ENCODE measurements at places on chromosomes 12 and 14. TPM values are rescaled to one million over a fixed set of nuclear protein-coding genes. Genes with fewer than 3 reads are reported as not detected.

ADAMTS20 gene
- 0.86 TPM for total RNA-seq

ACTR10 gene
- 49.2 TPM for total RNA-seq

RNF212B gene
- not detected for total RNA-seq

TOMM20L gene
- not detected for total RNA-seq

KLC1 gene
- total RNA-seq = 184 TPM

CLEC4C gene
- total RNA-seq = not detected

C12orf60 gene
- total RNA-seq = 2.6 TPM

TRMT5 gene
- total RNA-seq = 9.3 TPM

ZDHHC22 gene
- total RNA-seq = 0.25 TPM

DNAI7 gene
- total RNA-seq = 0.37 TPM

NCAPD2 gene
- total RNA-seq = 102 TPM

L2HGDH gene
- 31.6 TPM for total RNA-seq

DAO gene
- total RNA-seq = 22.1 TPM

SLC41A2 gene
- 2.8 TPM for total RNA-seq

NGB gene
- total RNA-seq = not detected

FAM161B gene
- total RNA-seq = 1.6 TPM

DBX2 gene
- total RNA-seq = not detected

PLEK2 gene
- total RNA-seq = 1.3 TPM

REC8 gene
- total RNA-seq = not detected

GLT1D1 gene
- total RNA-seq = 0.14 TPM

OR6C2 gene
- total RNA-seq = not detected

HHIPL1 gene
- not detected for total RNA-seq

NKX2-1 gene
- total RNA-seq = not detected

GPR84 gene
- not detected for total RNA-seq

Measured in G401 (cell line).